Kidney tubule cell (primary cell): ENCODE measurements at places on chromosomes 7 and 10.
A peak's percentile ranks its signal among the peaks of the same experiment; 100 is the strongest.

DNA sequence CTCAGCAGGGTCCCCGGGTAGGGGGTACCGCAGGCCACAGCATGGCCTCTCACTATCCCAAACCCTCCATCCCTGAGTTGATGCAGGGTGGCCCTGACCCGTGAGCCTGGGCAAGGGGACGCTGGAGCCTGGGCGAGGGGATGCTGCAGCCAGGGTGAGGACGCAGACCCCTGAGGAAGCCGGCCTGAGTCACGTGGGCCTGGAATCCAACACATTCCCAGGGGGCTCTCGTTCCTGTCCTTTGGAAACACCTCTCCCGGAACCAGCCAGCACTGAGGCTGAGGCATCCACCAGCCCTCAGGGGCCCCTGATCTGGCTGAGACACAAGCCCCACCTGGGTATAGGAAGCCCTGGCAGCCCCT, 61.5 kb upstream of the NKX6-2 start:
- DNase-seq, result no peak

DNA sequence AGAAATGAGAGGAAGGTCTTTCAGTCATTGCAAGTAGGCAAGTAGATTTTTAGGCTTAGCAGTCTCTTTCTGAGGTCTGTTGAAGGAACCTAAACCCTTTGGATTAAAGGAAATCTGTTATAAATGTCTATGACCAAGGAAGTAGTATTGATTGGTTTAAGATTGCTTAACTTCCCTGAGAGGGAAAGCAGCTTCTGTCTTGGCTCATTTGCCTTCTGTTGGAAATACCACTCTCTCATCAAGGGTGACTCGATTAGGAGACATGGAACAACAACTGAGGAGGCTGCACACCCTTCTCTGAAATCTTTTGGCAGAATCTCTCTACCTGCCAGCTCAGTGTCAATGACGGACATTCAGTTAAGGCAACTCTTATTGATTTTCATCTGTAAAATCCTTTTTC, 282.9 kb downstream of the PRKG1 start:
- no peak for DNase-seq

DNA sequence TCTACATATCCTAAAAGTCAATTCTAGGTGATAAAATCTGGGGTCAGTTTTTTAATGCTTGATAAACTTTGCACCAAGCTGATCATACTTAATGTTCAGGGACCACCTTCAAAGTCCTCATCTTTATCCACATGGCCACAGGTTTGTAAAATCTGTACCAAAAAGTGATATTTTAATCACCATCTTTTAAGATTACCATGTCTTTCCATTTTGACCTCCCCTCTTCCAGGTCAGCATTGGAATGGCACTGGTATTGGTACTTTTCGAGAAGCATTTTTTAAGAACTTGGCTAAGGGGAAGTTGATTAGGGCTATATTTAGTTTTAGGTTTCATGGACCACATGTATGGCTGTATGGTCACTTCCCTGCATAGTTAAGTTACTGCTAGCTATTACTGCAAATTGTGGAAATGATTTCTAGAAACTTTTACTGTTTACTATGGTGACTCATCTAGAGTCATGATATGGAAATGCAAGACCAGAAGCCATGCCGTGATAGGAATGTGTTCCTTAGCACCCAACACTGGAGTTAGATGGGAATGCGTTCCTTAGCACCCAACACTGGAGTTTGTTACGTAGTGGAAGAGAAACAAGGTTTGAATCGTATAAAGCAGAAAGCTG, 50.8 kb upstream of the ABLIM1 start:
- peak; percentile 91 for DNase-seq

- no peak for DNase-seq
Measured at GRCh38 chr7:22882106-22882505, 59.5 kb upstream of the TOMM7 start.

- DNase-seq, result peak; percentile 97
Measured at GRCh38 chr7:55065511-55066229, 46.9 kb downstream of the EGFR start.

DNA sequence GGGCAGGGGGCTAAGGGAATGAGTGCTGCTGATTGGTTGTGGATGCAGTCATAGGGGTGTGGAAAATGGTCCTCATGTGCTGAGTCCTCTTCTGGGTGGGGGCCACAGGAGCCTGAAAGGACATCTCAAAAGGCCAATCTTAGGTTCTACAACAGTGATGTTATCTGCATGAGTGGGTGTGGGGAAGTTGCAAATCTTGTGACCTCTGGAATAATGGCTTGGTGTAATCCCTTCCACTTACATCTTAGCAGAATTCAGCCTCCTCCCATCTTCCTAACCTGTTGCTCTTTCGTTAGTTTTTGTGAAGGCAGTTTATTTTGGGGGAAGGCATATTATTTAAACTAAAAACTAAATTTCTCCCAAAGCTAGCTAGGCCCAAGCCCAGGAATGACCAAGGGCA, 42.0 kb upstream of the OIT3 start:
- no peak for DNase-seq
